ENCODE measurements at places on chromosomes 1 and 21. TPM values are rescaled to one million over a fixed set of nuclear protein-coding genes. Genes with fewer than 3 reads are reported as not detected.

ANGEL2 gene
- 33.6 TPM for total RNA-seq

DNA sequence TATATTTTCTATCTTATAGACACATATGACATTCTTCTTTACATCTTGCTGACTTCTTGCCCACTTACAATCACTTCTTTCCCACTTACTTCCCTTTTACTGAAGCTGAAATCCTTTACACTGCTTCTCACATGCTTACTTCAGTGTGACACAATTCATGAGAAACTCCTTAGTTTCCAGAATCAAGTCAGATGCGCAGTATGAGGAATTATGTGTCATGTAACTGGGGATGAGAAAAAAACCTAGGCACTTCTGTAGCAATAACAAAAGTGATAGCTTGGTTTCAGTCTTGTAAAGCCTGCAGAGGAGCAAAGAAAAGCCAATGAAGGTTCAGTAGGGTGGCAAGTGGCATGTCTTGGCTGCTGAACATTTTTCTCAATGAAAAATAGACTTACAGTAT lies 566.2 kb upstream of the RGS18 start:
- no peaks in the 10 kb centered on the region for H3K27me3 ChIP-seq
- no peak for DNase-seq
- no peak overlapping the region for H3K4me3 ChIP-seq
- H3K36me3 ChIP-seq = no peaks in the 10 kb centered on the region
- no peak overlapping the region for H3K27ac ChIP-seq

DNA sequence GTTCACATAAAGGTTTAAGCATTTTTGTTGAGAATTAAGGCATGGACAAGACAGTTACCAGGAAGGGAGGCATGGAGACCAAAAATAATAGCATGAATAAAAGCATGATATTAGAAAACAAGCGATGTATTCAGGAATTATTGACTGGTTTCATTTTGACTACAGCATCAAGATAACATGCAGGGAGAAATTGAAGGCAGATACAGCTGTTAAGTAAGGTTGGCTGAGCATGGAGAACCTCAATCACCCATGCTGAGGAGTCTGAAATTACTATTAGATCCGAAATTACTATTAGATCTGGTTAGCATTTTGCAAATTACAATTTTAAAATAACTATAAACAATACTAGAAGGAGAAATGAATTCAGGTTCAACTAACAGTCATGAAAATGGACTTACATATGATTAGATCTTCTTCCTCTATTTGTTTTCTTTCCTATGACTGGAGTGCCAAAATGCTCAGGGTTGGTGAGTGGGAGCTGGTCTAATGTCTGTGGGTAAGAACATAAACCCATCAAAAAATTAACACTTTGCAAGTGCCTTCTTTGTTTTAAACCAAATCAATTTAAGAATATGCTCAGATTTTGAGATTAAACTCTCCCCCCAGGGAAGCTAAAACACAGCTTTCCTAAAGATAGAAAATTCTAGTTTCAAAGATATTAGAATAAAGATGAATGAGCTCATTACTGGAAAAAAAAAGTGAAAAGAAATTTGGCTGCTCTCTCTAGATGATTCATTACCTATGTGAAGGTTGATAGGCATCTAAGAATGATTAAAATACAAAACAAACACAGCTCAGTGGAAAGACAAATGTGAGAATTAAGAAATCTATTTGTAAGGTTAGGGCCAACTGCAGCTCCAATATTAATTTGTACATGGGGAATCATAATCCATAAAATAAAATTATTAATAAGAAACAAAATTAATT lies 81.7 kb downstream of the ARID4B start:
- H3K4me3 ChIP-seq = no peak overlapping the region
- H3K27ac ChIP-seq = no peak overlapping the region
- DNase-seq = no peak

DNA sequence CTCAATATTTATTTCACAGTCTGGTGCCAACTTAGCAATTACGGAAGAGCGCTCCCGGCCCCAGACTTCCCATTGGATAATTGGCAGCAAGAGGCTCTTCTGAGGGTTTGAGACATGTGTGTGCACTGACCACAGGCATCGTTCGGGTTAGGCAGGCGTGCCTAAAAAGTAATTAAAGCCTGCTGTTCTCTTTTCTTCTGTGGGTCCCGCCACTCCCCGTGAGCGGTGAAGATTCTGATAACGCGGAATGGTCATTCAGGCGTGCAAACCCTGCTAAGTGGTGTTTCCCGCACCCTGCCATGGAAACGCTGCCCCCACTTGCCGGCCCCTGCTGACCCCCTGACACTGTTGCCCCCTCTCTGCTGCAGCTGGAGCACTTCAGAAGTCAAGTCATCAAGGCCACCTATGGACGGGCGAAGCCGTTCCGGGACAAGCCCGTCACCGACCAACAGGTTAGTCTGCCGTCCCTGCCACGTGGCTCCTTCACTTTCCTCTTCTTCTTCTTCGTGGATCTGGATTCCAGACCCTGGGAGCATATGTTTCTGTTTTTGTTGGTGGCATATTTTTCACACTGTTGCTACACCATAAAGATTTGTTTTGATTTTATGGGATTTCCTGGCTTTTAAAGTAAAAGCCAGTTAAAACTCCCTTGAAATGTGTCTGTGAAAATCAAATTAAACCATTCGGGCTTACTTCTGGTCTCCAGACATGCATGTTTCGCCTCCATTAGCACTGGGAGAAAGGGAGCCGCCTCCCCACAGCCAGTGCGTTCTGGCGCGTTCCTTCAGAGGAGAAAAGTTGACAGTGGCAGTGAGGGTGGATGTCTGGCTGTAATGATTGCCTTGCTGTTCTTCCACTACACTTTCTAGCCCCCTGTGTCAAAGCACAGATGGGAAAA lies 79.9 kb downstream of the FHAD1 start:
- DNase-seq = no peak
- no peaks in the 10 kb centered on the region for H3K36me3 ChIP-seq
- no peaks in the 10 kb centered on the region for H3K27me3 ChIP-seq
- no peak overlapping the region for H3K4me3 ChIP-seq
- H3K4me1 ChIP-seq = peaks cover 32% of the 10 kb centered on the region

- H3K36me3 ChIP-seq = no peaks in the 10 kb centered on the region
- no peak overlapping the region for H3K4me3 ChIP-seq
- no peak for DNase-seq
- H3K27me3 ChIP-seq = no peaks in the 10 kb centered on the region
Measured at GRCh38 chr1:226993814-226994585, 53.9 kb downstream of the COQ8A start.

DNA sequence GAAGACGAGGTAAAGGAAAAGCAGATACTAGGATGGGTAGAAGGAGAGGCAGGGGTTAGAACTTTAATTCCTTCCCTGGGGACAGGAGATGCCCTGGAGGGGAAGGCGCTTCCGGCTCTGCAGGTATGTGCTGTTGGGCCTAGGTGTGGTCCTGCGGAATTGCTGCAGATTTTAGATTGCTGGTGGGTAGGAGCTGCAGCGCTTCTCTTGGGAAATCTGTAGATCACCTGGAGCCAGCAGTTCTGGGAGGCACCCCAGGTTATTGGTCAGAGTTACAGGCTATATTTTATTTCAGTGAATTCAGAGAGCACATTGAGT lies 1.1 kb downstream of the MGST3 start:
- no peak for DNase-seq
- H3K27ac ChIP-seq = peak overlapping the region; percentile 93
- peak overlapping the region; percentile 86 for H3K4me3 ChIP-seq
- no peaks in the 10 kb centered on the region for H3K27me3 ChIP-seq
- H3K4me1 ChIP-seq = peaks cover 65% of the 10 kb centered on the region

- H3K4me1 ChIP-seq = no peaks in the 10 kb centered on the region
- DNase-seq = no peak
- no peaks in the 10 kb centered on the region for H3K27me3 ChIP-seq
- no peaks in the 10 kb centered on the region for H3K36me3 ChIP-seq
- H3K27ac ChIP-seq = no peak overlapping the region
Measured at GRCh38 chr1:162139211-162139610, 69.7 kb downstream of the NOS1AP start.

DNA sequence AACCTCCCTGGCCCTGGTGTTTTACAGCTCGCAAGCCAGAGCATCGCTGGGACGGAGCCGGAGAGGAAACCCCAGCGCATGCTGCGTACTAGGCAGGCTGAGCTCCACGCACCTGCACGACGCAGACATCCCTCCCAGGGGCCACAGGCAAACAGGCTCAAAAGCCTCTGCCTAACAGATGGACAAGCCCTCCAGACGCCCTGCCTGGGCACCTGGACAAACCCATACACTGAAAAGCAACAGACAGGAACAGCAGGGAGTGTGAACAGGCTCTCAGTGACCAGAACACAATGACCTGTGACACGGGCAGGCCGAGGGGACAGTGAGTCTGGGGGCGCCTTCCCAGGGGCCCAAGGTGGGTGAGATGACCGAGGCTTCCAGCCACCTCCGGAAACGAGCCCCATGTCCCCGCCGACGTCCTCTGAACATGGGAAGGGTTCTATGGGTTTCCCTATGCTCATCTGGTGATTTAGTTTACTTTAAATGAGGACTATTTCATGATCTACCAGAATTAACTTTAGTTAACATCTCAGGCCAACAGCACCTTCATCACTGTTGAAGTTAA lies 40.3 kb downstream of the NPHP4 start:
- H3K4me1 ChIP-seq = peaks cover 11% of the 10 kb centered on the region
- H3K4me3 ChIP-seq = no peak overlapping the region
- H3K36me3 ChIP-seq = peaks cover 27% of the 10 kb centered on the region
- peak; percentile 68 for DNase-seq

GRCh38 chr1:61397935-61398334 lies 315.6 kb downstream of the NFIA start:
- no peak overlapping the region for H3K4me3 ChIP-seq
- DNase-seq = no peak
- H3K36me3 ChIP-seq = no peaks in the 10 kb centered on the region
- no peaks in the 10 kb centered on the region for H3K27me3 ChIP-seq
- peaks cover 9% of the 10 kb centered on the region for H3K4me1 ChIP-seq

GRCh38 chr21:17512253-17513213 lies at the start of gene CXADR:
Gene CXADR, plus strand, starts transcription at chr21:17513043. Its CDS starts 87 bp downstream, at chr21:17513130.
- peak within 1 kb of the TSS; percentile 95 for H3K27ac ChIP-seq
- peak; percentile 73 for DNase-seq
- peaks cover 19% of the 10 kb centered on the region for H3K27me3 ChIP-seq
- H3K4me3 ChIP-seq = peak within 1 kb of the TSS; percentile 77
- peaks cover 28% of the 10 kb centered on the region for H3K4me1 ChIP-seq

ZNF648 gene
- total RNA-seq = 0.13 TPM

- H3K27me3 ChIP-seq = no peaks in the 10 kb centered on the region
- no peak for DNase-seq
- H3K27ac ChIP-seq = peak overlapping the region; percentile 75
- no peaks in the 10 kb centered on the region for H3K36me3 ChIP-seq
Measured at GRCh38 chr1:246583448-246584185, 17.4 kb downstream of the CNST start.

DNA sequence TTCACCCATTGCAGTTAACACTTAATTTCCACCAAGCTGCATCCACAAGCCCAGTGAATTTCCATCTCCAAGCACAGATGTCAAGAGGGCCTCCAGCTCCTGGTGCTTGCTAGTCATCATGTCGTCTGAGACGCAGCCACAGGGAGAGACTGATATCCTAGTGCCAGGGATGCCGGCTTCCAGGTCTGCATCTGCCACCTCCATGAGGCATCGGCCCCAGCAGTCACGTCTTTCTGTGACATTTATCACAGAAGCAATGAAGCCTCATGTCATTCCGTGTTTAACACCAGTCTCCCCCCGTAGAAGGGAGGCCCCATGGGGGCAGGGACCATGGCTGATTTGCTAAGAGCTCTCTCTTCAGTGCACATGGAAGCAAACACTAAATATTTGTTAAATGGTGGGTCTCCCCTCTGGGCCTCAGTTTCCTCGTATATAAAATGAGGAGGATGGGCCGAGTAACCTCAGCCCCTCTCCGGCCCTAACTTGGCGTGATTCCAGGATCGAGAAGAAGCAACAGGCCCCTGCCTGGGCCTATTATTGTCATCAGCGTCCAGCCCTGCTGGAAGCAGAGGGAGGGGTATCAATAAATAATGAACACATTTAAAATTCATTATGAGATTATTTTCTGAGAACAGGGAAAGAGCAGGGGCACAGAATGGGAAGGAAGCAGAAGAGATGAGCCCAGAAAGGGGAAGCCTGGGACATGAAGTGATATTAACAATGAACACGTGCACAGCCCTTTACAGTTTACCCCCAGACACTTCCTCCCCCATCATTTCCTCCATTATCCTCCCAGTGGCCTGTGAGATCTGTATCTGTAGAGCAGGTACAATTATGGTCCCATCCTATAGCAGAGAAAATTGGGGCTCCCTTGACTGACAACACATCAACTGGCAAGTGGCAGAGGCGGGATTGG lies 837 bp upstream of the C1QB start:
- no peak overlapping the region for H3K27ac ChIP-seq
- peaks cover 33% of the 10 kb centered on the region for H3K27me3 ChIP-seq
- H3K36me3 ChIP-seq = no peaks in the 10 kb centered on the region
- DNase-seq = no peak
- no peaks in the 10 kb centered on the region for H3K4me1 ChIP-seq

GRCh38 chr1:206647224-206647623 lies 11.9 kb downstream of the DYRK3 start:
- no peaks in the 10 kb centered on the region for H3K27me3 ChIP-seq
- H3K36me3 ChIP-seq = peaks cover 8% of the 10 kb centered on the region

- peak; percentile 48 for DNase-seq
- no peak overlapping the region for H3K27ac ChIP-seq
- no peak overlapping the region for H3K4me3 ChIP-seq
- H3K27me3 ChIP-seq = no peaks in the 10 kb centered on the region
- peaks cover 98% of the 10 kb centered on the region for H3K36me3 ChIP-seq
Measured at GRCh38 chr1:3827813-3828307, 29.2 kb downstream of the CEP104 start.

- H3K4me1 ChIP-seq = peaks cover 90% of the 10 kb centered on the region
- DNase-seq = no peak
- H3K27me3 ChIP-seq = no peaks in the 10 kb centered on the region
- peak overlapping the region; percentile 83 for H3K4me3 ChIP-seq
- peak overlapping the region; percentile 95 for H3K27ac ChIP-seq
Measured at GRCh38 chr1:207866471-207867135, 44.3 kb downstream of the CD34 start.

- H3K27me3 ChIP-seq = no peaks in the 10 kb centered on the region
- no peak overlapping the region for H3K27ac ChIP-seq
- DNase-seq = no peak
Measured at GRCh38 chr1:26483980-26484379, 11.7 kb downstream of the HMGN2 start.

- H3K27ac ChIP-seq = no peak overlapping the region
- H3K4me1 ChIP-seq = no peaks in the 10 kb centered on the region
- no peaks in the 10 kb centered on the region for H3K36me3 ChIP-seq
- H3K4me3 ChIP-seq = no peak overlapping the region
Measured at GRCh38 chr1:56113679-56114078, 465.7 kb downstream of the PLPP3 start.

FYB2 gene
- not detected for total RNA-seq

DNA sequence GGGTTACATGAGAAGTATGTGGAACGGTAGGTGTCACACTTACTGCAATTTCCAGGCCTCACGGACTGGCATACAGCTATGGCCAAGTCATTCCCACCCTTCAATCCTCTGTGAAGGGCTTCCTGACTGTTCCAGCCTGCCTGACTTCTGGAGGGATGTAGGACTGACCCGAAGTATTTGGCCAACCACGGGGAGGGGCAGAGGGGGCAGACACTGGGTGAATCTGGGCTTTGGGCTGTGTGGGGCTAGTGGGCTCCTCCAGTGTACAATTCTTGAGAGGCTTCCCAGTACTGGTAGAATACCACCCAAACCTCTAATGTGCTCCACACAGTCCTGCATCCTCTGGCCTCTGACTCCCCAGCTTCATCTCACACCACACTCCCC lies 78.2 kb downstream of the FAM78B start:
- no peaks in the 10 kb centered on the region for H3K36me3 ChIP-seq
- H3K27me3 ChIP-seq = no peaks in the 10 kb centered on the region
- peaks cover 12% of the 10 kb centered on the region for H3K4me1 ChIP-seq
- no peak overlapping the region for H3K27ac ChIP-seq
- DNase-seq = no peak

LCE1C gene
- 1,127 TPM for total RNA-seq

Data from suprapubic skin (tissue), 4 donors.